ENCODE measurements at places on chromosomes 12 and 14. TPM values are rescaled to one million over a fixed set of nuclear protein-coding genes. Genes with fewer than 3 reads are reported as not detected.

Gene KRT4
- total RNA-seq, result 27,876 TPM

Gene ERBB3
- total RNA-seq, result 71.9 TPM

- no peak for DNase-seq
These were observed 39.8 kb downstream of the ITPK1 start for GRCh38 chr14:93075891-93076290.

DNA sequence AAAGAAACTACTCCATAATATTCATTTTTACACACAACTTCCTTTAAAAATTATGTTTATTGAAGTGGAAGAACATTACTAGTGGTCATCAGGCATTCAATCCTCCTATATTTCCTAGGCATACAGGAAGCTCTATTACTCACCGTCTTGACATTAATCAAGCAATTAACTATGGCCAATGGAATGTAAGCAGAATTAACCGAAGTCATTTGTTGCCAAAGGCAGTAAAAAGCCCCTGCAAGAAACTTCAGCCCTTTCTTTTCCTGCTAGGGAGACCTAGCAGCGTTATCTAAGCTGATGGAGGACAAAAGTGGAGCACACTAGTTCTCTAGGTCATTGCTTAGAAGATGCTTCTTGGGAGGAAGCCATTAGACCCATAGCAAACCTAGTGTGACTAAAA, 399.6 kb downstream of the KCNH5 start:
- no peak for DNase-seq

DNA sequence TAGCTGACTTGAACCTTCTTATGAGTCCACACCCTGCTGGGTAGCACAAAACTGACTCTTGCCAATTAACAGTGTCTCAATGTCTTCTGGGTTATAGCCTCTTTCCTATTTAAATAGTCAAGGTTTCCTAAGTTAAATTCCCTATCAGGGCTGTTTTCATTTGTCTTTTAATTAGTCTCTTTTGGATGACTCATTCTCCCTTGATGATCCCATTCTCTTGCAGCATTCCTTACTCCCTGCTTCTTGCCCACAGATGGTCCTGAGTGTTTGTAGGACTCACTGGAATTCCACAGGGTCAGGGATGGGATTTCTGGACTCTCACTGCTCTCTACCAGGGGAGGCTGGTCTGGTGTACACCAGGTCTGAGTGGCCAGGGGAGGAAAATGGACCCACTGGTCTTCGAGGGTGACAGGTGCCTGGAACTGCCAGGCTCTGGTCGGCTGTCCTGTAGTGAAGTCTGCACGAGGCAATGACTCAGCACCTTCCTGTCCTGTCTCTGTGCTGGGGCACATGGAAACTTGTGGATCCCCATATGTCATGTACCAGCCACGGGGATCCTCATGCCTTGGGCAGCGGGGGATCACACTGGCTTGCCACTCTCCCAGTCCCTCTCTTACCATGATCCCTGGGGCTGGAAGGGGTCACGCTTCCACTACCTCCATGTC, 236.5 kb upstream of the PELI2 start:
- no peak for DNase-seq

DNA sequence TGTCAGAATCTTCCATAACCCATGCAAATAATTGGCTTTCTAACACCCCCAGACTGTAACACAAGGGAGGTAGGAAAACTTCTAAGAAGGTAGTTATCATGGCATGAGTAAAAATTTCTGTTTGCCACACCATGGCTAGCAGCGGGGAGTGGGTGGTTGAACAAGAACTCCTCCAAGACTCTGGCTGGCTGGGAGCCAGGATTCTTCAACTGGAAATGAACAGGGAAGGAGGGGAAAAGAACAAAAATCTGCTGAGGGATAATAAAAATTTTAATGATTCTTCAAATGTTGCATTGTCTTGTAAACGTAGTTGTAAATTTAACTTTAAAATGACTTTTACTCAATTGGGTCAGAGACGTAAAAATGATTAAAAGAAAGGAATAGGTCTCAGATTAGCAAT, 78.9 kb downstream of the AKAP6 start:
- DNase-seq, result no peak

- no peak for DNase-seq
These were observed 46.1 kb upstream of the OTOGL start for GRCh38 chr12:80053051-80053790.

Measured in esophagus squamous epithelium (tissue), 5 donors.